HTR-8/SVneo (cell line): ENCODE measurements at places on chromosomes 5 and 9.

GRCh38 chr5:161414896-161415295, 131.6 kb downstream of the GABRB2 start:
- no peak for DNase-seq

DNA sequence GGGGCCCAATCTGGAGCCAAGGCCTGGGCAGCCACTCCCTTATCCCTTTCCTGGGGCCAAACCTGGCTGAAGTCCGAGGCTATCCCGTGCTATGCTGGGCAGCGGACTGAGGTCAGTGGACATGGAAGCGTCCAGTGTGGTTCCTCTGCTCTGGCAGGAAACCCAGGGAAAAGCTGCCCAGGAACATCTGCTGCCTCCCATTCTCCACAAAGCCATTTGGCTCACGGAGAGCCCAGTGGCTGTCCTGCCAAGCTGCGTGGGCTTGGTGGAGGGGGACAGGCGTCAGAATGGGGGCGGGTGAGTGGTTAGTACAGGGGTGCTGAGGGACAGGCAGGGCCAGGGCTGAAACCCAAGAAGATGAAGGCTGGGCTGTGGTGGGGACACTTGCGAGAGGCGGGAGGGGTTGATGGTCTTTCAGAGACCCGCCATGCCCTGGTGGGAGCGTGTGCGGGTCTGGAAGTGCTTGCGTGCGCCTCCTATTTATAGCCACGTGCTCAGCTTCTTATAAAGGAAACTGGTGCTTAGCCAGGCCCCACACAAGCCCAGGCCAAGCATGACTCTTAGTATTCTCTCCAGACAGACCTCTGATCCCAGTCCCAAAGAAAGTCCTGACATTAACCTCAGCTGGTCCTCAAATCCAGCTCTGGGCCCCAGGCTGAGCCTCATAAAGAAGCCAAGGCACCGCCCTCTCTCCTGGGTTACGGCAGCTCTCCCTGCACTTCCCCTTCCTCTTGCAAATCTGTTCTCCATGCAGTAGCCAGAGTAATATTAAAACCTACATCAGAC, 9.4 kb upstream of the SLC6A7 start:
- no peak for DNase-seq

- no peak for DNase-seq
Measured at GRCh38 chr5:108276187-108277050, 105.5 kb downstream of the FBXL17 start.

GRCh38 chr5:139592289-139592688, 31.1 kb downstream of the UBE2D2 start:
- DNase-seq = no peak

DNA sequence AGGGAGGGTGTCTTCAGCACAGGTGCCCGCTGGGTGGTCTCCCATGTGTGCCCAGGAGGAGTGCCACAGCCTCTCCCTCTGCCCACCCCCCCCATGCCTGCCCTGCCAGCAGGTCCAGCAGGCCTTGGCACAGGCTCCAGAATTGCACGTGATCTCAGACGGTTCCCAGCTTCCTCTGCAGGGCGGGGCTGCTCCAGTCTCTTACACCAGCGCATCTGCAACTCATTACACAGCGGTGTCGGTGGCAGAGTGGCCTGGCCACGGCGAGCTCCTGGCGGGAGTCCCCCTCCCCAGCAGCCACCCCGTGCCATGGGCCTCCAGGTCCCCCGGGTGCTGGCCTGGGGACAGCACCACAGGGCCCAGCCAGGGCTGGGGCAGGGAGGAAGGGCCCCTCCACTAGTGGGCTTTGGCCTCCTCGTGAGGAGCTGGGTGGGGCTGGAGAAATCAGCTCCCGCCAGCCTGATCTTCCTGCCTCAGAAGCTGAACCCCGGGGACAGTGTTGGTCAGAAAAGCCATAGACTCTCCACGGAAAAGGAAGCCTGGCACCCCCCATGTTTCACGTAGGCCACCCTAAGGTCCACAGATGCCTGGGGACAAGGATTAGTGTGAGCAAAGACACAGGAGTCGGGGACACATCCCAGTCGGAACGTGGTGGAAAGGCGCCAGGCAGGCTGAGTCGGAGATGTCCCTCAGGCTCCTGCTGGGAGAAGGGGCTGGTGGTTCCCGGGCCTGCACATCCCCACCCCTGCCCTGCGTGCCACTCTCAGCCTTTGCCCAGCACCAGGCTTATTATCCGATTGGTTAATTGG, 40.2 kb downstream of the RXRA start:
- DNase-seq = peak; percentile 22

GRCh38 chr9:86508208-86508903, 154.1 kb upstream of the TUT7 start:
- no peak for DNase-seq

- no peak for DNase-seq
Measured at GRCh38 chr9:123096987-123097386, 63.5 kb downstream of the GPR21 start.

- DNase-seq = no peak
Measured at GRCh38 chr9:127197186-127197860, 67.3 kb upstream of the GARNL3 start.

DNA sequence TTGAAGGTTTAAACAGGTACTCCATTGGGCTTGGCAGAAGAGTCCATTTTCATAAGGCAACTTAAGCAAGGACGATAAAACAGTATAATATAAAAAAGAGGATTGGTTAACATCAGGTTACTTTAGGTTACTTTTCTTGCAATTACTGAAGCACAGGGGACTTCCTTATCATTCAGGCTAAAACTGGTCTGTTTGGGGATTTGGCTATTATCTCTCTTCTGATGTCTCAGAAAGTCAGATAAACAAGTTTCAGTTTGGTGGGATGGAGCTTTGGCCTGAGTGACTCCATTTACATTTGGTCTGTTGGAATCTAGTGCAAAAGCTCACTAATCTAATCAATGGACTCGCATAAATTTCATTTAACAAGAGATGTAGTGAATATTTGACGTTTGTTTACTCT, 8.0 kb downstream of the GAPT start:
- no peak for DNase-seq

GRCh38 chr5:15191012-15191411, 309.0 kb upstream of the FBXL7 start:
- DNase-seq = no peak

GRCh38 chr9:79390077-79390698, 181.6 kb upstream of the TLE4 start:
- no peak for DNase-seq

DNA sequence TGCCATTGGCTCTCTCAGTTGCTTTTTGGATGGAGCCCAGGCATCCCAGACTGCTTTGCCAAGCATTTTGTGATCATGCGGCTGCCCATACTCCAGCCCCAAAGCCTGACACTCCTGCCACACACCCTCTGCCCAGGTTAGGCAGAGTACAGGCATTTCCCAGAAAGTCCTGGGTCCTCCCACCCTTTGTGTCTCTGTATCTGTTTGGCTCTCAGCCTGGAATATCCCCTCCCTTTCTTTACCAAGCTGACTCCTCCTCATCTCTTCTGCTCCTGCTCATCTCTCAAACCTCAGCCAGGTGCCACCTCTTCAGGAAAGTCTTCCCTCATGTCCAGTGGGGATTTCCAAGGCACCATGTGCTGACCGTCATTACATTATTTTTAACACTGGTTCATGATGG, 14.3 kb upstream of the SH3RF2 start:
- no peak for DNase-seq

DNA sequence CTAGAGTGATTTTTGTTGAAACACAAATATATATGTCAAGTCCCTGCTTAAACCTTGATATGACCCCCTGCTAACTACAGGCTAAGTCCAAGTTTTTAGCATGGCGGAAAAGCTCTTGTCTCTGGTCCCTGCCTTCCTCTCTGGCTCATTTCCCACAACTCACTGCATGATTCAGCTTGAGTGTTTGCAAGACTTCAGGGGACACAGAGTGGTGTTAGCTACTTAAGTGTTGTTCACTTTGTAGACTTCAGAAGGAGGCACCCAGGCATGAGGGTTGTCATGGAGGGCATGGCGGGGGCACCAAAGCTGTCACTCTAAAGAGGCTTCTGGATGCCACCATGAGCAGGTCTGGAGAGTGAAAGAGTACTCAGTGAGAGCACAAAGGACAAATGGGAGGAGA, 362.4 kb upstream of the ACTBL2 start:
- no peak for DNase-seq

- no peak for DNase-seq
Measured at GRCh38 chr9:129586685-129587084, 34.2 kb downstream of the C9orf50 start.

- DNase-seq = no peak
Measured at GRCh38 chr9:109934857-109935215, 154.8 kb downstream of the PALM2AKAP2 start.

DNA sequence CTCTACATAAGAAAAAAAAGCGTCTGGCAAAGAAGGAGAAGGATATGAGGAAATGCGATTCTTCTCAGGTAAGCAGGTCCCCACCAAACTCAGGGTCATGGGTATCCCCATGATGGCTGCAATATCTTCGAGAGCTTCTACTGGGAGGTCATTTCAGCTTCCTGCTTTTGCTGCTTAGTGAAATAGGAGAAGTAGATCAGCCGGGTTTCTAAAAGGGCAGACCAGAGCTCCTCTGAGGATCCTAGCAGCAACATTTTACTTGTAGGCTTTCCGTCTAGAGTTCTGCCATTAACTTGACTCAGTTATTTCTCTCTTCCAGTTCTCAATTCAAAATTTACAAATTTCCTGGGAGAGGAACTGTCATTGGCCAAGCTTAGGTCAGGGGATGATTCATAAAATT, 134.7 kb downstream of the DPYSL3 start:
- DNase-seq = no peak

DNA sequence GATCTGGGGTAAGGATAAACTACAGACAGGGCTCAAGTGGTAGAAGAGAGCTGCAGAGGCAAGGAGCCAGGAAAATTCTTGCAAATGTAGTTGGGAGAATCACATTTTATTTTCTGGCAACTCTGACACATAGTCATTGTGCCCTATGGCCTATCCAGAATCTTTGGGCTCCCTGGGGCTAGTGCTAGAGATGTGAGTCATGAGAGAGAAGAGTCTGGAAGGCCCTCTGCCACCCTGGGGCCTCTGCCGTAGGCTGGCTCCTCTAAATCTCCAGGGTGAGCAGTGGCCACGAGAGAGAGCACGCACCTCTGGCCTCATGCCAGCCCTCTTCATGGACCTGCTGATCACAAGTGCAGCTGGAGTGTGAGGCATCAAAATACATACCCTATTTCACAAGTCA, 74.3 kb upstream of the SSBP2 start:
- DNase-seq = peak; percentile 51

DNA sequence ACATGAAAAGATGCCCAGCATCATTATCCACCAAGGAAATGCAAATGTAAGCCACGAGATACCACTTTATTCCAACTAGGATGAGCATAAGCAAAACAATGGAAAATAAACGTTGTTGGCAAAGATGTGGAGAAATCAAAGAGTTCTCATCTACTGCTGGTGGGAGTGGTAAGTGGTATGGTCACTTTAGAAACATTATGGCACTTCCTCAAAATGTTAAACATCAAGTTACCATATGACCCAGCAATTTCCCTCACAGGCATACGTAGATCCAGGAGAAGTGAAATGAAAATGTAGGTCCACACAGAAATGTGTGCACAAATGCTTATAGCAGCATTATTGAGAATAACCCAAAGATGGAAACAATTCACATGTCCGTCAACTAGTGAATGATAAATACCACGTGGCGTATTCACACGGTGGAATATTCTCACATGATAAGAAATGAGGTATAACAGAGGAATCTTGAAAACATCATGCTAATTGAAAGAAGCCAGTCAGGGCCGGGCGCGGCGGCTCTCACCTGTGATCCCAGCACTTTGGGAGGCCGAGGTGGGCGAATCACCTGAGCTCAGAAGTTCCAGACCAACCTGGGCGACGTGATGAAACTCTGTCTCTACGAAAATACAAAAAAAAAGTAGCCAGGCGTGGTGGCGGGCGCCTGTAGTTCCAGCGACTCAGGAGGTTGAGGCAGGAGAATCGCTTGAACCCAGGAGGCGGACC, 16.4 kb upstream of the FLT4 start:
- no peak for DNase-seq

DNA sequence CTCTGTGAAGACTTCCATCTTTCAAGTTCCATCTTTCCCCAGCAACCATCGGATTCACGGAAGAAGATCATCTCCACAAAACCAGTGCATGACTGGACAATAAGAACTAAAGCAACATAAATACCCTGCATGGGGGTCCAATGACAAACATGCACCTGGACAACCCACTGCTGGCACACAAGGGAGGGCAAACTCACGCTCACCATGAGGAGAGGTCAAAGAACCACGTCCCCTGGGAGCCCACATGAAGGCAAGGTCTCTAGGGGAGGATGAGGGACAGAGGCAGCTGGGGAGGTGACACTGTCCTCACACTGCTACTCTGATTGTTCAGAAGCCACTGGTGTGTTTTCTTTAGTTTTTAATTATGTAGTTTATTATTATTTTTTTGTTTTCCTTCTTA, 190.8 kb downstream of the MED10 start:
- DNase-seq = no peak

GRCh38 chr5:126192226-126192625, 231.0 kb upstream of the GRAMD2B start:
- DNase-seq = no peak

GRCh38 chr5:53482717-53483638, 2.5 kb downstream of the FST start:
- peak; percentile 24 for DNase-seq

- DNase-seq = no peak
Measured at GRCh38 chr5:22614486-22615094, 238.6 kb downstream of the CDH12 start.
